Cardiac septum (tissue), 1 donor: ENCODE measurements at places on chromosomes 1 and 21. TPM values are rescaled to one million over a fixed set of nuclear protein-coding genes. Genes with fewer than 3 reads are reported as not detected.

DNA sequence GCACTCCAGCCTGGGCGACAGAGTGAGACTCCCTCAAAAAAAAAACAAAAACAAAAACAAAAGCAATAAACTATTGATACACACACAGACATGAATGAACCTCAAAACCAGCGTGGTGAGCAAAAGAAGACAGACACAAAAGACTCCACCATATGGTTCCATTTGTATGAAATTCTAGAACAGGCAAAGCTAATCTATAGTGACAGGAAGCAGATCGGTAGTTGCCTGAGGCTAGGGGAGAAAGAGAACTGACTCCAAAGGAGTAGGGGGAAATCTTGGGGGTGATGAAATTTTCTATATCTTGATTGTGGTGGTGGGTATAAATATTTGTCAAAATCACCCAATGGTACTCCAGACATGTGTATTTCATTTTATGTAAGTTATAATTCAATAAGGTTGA, 20.9 kb downstream of the LACTBL1 start:
- peak; percentile 0 for DNase-seq

- no peak for DNase-seq
These were observed 147.9 kb downstream of the GREM2 start for GRCh38 chr1:240464099-240464498.

DNA sequence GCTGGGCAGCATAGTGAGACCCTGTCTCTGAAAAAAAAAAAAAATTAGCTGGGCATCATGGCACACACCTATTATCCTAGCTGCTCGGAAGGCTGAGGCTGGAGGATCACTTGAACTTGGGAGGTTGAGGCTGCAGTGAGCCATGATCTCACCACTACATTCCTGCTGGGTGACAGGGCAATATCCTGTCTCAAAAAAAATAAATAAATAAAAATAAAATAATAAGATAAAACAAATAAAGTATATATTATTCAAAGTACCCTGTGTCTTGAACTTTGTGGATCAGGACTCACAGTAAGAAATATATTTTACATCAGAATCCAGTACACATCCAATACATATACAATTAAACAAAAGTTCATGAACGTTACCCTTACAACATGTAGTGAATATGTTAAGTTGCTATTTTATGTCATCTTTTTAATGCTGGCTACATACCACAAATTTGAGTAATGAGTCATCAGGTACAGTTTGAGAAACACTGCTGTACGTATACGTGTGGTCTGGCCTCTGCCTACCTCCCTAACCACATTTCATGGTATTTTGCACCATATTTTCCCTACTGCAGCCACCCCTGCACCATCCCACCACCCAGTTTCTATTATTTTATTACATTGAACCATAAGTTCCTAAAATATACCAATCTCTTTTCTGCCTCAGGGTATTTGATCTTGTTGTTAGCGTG, 4.4 kb downstream of the NME7 start:
- no peak for DNase-seq

DNA sequence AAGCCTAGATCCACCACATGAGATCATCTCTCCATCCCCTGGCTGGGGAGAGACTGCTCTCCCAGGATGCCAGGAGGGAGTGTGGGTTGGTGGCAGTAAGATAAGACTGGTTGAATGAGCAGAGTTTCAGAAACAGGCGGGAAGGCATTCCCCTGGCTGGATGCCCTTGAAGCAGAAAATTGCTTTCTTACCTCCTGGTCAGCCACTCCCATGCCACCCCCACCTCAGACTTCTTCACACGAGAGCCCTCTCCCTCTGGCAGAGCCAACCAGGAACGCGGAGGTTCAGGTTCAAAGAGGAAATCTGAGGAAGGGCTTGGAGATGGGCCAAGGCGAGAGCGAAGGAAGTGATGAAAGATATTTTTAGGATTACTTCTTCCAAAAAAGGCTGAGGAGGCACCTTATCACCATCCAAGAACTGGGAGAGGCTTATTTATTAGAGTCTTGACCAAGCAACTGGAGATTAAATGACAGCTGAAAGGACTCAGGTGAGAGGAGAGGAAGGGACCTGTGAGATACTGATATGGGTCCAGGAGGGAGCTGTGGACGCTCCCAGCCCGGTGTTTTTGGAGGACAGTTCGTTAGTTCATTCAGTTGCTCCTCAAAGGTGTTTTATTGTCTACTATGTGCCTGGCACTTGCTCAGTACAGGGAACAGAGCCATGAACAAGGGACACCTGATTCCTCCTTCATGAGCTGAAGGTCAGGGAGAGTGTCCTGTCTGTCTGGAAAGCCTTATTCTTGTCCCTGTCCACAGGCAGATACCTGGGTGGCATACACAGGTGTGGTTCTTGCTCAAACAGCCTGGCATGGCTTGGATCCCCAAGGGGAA, 18.9 kb upstream of the SLC26A9 start:
- no peak for DNase-seq

The TSTD1 gene
- 12.0 TPM for total RNA-seq

DNA sequence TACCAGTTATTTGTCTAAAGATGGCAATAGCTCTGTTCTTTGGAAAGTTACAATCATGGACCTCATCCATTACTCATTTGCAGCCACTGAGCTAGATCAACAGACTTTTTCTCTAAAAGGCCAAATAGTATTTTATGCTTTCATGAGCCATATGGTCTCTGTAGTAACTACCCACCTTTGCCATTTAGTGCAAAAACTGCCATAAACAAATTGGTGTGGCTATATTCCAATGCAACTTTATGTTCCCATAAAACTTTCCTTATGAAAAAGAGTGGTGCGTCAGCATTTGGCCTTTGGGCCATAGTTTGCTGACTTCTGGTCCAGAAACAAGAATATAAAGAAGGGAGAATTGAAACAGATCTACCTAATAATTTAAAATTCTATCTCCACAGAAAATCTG, 20.1 kb upstream of the KCTD3 start:
- no peak for DNase-seq

DNA sequence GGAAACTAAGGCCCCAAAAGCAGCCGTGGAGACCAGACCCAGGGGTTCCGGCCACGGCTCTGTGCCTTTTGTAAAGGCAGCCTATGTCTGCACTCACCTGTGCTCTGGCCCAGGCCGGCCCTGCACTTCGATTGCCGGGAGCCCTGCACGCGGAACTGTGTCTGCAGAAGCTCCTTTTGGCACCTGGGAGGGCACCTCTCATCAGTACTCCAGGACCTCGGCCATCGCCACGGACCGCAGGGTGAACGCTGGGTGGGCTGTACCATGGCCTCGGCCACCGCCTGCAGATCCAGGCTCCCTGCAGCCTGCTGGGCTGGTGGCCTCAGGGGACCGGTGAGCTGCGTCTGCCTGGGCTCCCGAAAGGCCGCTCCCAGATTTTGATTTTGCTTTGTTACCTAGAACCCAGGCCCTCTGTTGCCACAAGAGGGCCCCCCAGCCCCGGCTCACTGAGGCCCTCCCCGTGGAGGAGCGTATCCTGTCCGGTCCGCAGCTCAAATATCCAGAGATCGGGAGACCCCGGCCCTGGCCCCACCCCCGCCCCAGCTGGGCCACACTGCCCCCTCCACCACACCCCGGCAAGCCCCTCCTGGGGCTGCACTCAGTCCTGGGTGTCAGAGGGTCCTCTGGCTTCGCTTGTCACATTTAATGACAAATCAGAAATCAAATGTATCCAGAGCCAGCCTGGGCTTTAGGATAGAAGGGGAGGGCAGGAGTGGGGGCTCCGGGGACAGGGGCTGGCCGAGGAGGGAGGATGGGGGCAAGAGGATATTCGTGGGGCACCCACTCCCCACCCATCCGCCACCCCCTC, 60.2 kb upstream of the PDE9A start:
- DNase-seq: no peak

- no peak for DNase-seq
These were observed 1512.0 kb upstream of the PRMT6 start for GRCh38 chr1:105544475-105544874.

DNA sequence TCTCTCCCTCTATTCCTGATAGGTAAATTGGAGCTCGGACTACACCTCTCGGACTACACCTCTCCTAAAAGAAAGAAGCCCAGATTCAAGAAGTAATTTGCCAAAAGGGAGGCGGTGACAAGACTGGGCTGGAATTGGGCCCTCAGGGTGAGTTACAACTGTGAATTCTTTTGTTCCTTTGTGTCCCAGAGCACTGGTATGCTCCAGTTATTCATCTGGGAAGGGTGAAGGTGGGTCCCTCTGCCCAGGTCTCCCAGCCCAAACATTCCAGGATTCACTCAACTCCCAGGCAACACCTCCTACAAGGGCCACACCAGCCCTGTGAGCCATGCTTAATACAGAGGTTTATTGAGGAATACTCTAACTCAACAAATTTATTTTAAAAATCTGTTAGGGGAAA, 69.2 kb downstream of the LMX1A start:
- no peak for DNase-seq

DNA sequence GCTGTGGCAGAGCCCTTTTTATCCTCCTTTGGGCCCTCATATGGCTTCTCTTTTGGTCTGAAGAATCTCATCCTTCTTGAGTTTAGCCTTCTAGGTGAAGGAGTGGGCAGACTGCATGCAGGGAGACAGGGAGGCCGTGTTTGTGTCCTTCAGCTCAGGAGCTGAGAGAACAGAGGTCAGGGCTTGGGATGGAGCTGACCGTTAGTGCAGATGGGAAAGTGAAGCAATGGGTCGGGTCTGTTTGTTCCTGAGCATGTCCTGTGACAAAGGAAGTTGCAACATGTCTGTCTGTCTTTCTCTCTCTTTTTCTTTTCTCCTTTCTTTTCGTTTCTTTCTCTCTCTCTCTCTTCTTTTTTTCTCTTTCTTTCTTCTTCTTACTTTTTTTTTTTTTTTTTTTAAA, 14.9 kb downstream of the MAPKAPK2 start:
- DNase-seq: no peak

DNA sequence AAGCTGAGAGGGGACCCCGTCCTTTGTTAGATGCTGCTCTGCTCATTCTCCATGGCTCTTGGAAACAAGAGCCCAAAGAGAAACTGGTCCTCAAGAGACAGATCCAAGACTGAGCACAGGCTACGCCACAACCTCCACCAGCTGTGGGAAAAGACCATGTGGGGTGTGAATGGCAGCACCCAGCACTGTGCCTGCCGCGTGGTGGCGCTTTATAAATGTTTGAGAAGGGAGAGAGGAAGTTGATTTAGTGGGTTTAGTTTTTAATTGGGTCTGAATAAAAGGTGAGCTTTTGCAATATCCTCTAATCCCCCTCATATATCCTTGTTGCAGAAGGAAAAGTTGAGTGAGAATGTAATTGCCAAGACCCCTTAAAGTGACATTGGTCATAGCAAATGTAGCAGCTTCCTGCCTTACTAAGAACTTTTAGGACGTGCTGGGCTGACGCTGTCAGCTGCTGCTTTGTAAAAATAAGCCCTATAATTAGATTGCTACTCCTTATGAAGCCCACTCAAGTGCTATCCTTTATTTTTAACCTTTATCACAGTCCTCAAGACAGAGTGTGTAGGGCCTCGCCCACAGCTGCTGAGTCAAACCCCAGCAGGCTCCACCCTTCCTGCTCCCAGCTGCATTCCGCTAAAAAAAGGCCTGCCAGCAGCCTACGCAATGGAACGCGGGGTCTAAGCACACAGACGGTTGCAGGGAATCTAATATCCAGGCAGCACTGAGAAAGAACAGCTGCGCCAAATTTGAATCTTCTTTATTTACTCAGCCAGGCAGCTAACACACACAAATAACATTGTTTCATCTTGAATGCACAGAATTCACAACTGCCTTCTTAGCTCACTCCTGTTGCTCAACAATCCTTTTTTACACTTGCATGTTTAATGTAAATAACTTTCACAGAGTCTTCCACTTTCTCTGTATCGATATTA, 47.4 kb upstream of the PRDX6 start:
- DNase-seq: peak; percentile 93

The LMOD1 gene
- total RNA-seq: 9.6 TPM

The TAS1R1 gene
- total RNA-seq: not detected

DNA sequence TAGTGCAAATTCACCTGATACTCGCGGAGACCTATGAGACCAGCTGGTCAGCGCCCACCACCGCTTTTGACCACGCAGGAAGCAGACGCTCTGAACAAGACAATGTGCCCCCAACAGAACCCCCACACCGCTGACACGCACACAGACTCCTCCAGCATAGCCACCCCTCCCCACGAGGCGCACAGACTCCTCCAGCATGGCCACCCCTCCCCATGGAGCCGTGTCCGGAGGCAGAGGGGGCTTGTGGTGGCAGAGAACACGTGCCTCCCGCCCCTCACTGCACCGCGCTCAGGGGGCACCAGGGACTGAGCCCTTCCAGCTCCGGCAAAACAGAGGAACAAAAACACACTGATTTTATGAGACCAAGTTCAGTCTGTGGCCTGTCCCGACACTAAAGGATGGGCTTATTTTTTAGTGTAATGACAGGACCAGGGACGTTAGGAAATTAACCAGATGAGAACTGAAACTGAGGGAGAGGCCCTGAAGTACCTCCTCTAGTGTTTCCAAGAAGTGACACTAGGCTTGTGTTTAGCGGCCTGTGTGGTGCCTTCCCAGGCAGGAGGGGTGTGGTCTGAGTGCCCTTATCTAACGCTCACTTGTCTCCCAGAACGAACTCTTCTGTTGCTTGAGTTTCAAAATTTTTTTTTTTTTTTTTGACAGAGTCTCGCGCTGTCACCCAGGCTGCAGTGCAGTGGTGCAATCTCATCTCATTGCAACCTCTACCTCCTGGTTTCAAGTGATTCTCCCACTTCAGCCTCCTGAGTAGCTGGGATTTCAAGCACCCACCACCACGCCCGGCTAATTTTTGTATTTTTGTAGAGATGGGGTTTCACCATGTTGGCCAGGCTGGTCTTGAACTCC, 10.0 kb upstream of the AGPAT3 start:
- no peak for DNase-seq

- no peak for DNase-seq
These were observed 87.1 kb downstream of the NDUFS5 start for GRCh38 chr1:39113109-39113743.

- peak; percentile 17 for DNase-seq
These were observed 556 bp downstream of the S100A1 start for GRCh38 chr1:153628638-153629342.

GRCh38 chr1:216064643-216065042, 358.6 kb downstream of the USH2A start:
- no peak for DNase-seq

GRCh38 chr1:19009882-19010321, 53.4 kb upstream of the IFFO2 start:
- no peak for DNase-seq

GRCh38 chr1:118986555-118987467, 1.3 kb downstream of the TBX15 start:
- DNase-seq: no peak

DNA sequence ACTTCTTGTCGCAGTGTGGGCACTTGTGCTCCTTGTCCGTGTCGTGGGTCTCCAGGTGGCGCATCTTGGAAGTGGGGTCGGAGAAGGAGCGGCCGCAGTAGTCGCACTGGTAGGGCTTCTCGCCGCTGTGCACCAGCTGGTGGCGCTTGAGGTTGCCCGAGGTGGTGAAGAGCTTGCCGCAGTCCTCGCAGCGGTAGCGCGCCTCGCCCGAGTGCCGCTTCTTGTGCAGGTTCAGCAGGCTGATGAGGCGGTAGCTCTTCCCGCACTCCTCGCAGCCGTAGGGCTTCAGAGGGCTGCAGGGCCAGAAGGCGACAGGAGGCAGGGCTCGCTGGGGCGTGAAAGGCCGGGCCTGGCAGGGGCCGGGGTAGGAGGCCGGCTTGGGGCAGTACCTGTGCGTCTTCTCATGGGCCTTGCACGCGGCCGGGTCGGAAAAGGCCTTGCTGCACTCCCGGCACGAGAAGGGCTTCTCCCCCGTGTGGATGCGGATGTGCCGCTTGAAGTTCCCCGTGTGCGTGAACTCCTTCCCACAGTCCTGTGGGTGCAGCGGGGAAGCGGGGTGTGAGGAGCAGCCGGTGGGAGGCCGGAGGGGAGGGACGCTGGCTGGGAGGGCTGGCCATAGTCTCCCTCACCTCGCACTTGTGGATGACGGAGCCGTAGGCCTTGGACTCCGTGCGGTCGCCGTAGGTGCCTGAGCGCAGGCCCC, 31.4 kb downstream of the ZBTB17 start:
- DNase-seq: peak; percentile 65

- DNase-seq: no peak
These were observed 207.3 kb upstream of the CSF3R start for GRCh38 chr1:36689992-36690391.

The RGS16 gene
- total RNA-seq: 1.9 TPM
